ENCODE measurements at places on chromosomes 12 and 14.

GRCh38 chr12:22677781-22678574, 53.0 kb downstream of the ETNK1 start:
- DNase-seq: no peak

DNA sequence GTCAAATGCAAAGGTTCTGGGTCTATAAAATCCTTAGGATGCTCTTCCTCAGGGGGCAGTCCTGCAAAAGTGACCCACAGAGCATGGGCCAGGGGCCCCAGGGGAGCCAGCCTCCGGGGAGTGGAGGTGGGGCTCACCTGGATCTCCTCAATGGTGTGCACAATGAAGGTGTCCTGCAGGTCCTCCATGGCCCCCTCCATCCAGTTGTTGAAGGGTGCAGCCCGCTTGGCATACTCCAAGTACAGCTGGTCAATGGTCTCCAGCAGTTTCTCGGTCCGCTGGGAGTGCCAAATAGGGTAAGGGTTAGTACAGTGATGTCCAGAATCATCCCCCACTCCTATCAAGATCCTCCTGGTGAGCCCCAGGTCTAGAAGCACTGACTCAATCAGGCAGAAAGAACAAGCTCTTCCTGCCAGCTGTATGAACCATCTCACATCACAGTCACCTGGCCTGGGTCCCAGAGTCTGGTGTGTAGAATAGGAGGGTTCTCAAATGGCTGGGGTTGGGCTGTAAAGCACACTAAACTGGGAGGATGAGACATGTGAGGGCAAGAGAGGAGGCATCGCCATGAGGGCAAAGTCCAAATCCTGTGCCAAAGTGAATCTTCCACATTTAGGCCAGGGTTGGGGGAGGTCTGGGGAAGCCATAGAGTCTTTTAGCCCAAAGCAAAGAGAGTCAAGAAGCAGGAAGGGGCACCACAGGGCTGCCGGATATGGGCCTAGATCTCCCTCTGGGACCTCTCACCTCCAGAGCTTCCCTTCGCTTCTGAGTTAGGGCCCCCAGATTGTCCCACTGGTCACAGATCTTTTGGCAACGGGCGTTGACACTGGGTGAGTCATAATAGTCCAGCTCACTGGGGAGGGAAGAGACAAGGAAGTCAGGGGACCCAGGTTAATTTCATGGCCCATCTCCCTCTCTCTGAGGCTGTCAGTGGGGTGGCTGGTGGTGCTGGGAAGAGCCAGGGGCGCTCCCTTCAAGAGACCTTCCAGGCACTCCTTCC, 91.5 kb upstream of the ZFP36L1 start:
- DNase-seq: peak; percentile 12

DNA sequence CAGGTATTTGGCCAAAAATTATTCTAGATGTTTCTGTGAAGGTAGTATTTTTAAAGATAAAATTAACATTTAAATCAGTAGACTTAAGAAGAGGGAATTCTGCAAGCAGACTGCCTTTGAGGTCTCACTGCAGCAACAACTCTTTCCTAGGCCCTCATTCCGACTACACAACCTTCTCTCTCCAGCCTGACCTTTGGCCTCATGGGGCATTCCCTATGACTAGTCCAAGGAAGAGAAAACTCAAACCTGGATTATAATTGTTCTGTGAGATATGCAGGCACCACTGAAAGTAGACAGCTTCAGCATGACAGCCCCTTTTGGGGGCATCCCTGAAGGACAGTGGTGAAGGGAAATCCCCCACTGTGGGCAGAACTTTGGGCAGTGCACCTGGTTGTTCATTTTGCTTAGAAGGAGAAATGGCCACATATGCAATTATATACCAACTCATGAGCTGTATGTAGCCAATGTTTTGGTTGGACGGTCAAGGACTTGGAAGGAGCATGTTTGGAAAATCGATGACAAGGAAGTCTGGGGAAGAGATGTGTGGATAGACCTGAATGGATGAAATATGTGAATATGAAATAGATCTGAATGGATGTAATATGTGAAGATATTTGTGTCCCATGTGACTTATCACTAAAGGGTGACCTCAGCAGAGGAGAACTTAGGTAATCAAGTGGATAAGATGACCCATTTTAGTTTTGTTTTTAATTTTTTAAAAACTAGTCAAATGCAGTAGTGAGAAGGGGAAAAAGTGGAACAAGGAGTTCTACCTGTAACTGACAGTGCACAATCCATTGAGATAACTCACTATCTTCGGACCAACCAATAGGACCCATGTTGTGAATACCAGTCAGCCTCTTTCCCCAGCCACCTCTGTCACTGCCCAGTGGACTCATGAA, 233.3 kb upstream of the FOXN3 start:
- DNase-seq: no peak

DNA sequence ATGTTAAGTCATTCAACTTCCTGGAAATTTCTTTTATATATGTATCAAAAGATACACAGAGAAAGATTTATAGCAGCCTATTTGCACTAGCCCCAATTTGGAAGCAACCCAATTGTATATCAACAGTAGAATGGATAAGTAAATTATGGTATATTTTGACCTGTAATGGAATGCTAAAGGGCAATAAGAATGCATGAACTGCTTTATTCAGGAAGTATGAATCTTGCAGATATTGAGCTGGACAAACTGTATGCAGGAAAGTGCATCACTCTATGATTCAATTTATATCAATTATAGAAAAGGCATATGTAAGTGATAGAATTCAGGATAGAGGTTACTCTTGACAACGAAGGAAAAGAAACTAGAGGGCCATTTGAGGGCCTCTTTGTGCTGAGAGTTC, 913.1 kb upstream of the FBXO33 start:
- DNase-seq: no peak

DNA sequence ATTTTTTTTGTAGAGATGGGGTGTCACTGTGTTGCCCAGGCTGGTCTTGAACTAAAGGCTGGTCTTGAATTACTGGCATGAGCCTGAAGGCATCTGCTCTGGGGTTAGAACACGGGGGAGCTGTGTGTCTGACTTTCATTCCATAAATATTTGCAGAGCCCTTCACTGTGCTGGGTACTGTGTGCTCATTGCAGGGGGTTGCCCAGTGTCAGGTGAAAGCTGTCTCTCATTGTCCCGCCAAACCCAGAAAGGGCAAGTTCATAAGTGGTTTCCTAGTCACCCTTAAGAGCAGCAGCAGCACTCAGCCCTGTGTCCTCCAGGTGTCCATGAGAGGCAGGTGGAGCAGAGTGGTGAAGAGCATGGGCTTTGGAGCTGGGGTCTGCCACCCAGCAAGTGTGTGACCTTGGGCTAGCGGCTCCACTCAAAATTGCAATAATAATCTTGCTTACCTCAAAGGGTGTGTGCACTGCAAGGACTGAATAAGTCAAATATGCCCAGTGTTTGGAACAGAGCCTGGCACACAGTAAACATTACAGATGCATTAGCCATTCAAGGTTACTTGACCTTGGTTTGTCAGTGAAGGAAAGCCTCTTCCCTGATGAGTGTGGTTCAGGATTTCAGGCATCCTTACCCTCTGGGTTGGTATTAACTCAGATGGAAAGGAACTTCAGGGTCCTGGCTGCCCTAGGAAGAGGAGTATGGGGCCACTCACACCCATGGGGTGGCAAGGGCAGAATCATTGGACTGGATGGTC, 4.4 kb upstream of the SMIM41 start:
- no peak for DNase-seq

GRCh38 chr12:42482748-42483520, 106.6 kb downstream of the PRICKLE1 start:
- DNase-seq: no peak

DNA sequence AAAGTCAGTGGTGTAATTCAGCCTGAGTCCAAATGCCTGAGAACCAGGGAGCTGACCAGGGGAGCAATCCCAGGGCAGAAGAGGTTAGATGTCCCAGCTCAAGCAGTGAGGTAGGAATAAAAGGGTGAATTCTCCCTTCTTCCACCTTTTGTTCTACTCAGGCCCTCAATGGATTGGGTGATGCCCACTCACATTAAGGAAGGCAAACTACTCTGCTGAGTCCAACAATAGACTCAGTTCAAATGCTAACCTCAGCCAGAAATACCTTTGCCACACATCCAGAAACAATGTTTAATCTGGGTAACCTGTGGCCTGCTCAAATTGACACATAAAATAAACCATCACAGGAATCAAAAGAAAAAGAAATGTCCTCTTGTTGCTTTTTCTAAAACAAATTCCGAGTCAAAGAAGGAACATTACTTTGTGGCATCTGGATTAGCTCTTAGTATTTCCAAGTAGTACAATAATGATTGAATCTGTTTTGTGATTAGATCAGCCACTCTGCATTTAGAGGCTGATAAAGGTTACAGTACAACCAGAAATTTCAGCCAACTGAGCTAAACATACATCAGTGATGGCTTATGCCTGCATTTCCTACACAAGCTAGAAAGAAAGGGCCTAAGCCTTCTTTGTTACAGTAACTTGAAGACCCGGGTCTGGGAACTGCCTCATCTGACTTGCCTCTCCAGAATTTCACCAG, 43.6 kb upstream of the TRIM9 start:
- DNase-seq: no peak

GRCh38 chr14:100019156-100019744, 46.0 kb upstream of the EVL start:
- no peak for DNase-seq

All from Panc1 (cell line).